ENCODE measurements at places on chromosomes 4 and X.

GRCh38 chrX:110245011-110245410, 72.9 kb downstream of the AMMECR1 start:
- DNase-seq, result no peak

GRCh38 chr4:94221916-94222315, 14.3 kb downstream of the SMARCAD1 start:
- DNase-seq, result no peak

DNA sequence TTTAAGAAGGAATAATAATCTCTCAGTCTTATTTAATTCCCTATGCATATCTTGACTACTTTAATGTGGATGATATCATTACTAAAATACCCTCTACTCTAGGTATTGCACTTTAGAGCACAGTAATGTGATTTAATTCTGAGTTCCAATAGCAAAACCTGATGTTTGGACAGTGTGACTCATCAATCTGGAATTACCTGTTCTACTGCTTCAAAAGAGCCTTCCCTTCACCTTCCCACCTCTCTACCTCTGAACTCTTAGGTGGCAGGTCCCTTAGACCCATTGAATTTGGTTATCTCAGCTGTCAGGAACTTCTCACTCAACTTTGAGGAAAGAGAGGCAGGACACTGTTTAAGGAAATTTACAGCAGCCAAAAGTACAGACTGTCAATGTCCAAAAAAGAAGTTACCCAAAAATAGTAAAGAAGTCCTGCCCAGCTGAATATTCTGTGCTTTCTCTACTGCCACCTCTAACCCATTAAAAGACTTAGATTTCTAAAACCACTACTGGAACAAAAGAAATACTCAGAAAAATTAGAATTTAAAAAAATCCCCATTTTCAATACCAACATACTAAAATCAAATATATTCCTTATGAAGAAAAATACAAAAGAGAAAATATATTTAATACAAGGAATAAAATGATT, 123.1 kb upstream of the GPM6A start:
- DNase-seq, result no peak

DNA sequence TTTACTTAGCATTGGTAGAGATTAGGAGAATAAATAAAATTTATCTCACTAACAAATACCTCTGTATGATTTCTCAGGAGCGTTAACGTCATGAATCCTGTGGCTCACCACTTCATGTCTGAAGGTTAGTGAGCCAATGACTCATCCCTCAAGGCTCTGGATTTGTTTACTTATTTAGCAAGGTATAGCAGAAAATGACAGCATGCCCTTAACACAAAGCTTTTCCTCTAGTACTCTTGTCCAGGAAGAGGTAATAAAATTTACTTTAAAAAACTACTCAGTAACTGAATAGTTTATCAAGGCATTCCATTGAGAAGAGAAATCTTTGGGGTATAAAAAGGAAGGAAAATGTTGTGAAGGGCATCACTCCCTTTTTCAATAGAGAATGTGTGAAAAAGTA, 823.8 kb downstream of the CCSER1 start:
- DNase-seq, result no peak

DNA sequence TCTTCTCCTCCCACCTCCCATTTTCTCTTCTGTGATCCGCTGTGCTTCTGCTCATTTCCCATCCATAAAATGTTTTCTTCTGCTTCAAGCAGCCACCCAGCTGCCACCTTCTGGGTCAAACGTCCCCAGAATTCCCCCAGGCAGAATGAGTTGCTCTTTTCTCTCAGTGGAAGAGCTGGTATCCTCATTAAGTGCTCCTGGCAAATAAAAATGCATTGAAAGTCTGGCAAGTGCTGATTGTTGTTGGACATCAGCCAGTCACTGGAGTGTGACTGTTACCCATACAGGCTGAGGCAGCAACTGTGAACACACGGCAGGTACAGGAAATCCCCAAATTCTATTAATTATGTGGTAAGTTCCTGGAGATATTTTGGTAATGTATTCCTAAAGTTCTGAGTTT, 52.6 kb downstream of the LIMCH1 start:
- peak; percentile 16 for DNase-seq

DNA sequence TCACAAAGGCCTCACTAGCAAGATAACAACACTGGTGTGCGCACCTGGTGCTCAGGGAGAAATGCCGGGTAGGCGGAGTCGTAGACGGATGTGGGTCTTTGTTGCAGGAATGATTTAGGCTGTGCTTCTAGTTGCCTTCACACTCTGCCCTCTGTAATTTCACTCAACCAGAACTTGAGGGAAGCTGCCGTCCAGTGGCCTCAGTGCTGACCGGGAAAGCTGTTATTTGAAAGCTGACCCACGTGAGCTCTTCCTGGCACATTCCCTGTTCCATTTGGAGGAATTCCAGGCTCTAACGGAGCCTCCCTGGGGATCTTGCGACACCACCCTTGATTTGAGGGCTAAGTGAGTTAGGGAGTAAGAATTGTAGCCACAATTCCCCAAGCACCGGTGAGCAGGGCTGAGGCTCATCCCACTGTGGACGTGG, 15.9 kb downstream of the SH3TC1 start:
- no peak for DNase-seq

GRCh38 chrX:4547213-4547836, 833.9 kb upstream of the PRKX start:
- DNase-seq, result no peak

DNA sequence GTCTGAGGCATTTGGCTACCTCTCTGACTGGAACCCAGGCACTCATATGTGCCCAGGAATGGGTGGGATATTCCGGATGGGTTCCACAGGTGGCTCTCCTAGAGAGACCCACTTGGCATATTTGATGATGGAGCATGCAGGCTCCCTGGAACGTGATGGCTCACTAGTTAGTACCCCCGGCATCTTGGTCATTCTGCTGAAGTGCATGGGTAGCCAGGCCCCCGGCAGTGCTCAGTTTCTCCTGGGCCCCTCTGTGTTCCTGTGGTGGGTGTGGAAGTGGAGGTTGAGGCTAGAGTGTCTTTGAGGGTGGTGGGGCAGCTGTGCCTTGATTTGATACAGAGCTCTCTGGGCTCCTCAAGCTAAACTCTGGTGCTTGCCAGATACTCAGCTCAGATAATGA, 29.4 kb downstream of the NBDY start:
- no peak for DNase-seq

GRCh38 chr4:40419231-40419912, 84.2 kb downstream of the CHRNA9 start:
- no peak for DNase-seq

- no peak for DNase-seq
Observed at GRCh38 chr4:188822698-188823097, 683.5 kb downstream of the TRIML1 start.

DNA sequence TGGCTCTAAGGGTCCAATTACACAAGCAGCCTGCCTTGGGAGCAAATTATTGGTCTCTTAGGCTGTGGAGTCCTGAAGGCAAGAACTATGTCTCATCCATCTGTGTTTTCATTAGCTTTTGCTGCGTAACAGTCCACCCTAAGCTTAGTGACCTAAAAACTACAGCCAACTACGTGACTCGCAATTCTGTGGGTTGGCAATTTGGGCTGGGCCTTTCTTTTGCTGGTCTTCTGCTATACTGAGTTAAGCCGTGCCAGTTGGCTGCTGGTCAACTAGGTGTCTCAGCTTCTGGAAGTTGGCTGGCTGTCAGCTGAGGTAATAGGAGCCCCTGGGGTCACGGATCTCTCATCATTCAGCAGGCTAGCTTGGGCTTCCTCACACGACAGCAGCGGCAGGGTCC, 205.6 kb upstream of the S100G start:
- no peak for DNase-seq

- DNase-seq, result no peak
Observed at GRCh38 chr4:15343581-15343980, 84.3 kb upstream of the C1QTNF7 start.

- DNase-seq, result no peak
Observed at GRCh38 chr4:186643501-186644310, 80.0 kb downstream of the FAT1 start.

DNA sequence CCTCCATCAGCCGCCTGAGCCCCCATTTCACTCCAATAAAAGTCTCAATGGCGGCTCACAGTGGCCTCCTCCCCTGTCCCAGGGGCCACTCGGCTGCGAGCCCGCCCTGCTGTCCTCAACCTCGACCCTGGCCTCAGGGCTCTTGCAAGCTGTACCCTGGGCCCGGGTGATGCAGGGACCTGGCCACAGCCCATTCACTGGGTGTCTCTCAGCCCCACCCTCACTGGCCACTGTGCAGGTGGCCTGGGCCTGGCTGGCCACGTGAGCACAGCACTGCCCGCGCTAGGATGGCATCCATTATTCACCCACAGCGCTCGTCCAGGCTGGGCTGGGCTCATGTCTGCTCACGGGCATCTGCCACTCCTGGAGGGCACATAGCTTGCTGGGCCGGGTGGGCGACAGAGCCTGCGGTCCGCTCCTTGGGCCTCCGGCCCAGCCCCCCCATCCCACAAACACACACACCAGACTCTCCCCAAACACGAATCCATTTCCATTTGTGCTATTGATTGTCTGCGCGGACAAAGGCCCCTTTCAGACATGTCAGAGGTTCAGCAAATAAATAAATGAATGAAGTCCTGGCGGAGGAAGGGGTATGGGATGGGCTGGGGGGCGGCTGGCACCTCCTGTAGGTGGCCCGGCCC, 16.5 kb upstream of the FGFR3 start:
- DNase-seq, result no peak

DNA sequence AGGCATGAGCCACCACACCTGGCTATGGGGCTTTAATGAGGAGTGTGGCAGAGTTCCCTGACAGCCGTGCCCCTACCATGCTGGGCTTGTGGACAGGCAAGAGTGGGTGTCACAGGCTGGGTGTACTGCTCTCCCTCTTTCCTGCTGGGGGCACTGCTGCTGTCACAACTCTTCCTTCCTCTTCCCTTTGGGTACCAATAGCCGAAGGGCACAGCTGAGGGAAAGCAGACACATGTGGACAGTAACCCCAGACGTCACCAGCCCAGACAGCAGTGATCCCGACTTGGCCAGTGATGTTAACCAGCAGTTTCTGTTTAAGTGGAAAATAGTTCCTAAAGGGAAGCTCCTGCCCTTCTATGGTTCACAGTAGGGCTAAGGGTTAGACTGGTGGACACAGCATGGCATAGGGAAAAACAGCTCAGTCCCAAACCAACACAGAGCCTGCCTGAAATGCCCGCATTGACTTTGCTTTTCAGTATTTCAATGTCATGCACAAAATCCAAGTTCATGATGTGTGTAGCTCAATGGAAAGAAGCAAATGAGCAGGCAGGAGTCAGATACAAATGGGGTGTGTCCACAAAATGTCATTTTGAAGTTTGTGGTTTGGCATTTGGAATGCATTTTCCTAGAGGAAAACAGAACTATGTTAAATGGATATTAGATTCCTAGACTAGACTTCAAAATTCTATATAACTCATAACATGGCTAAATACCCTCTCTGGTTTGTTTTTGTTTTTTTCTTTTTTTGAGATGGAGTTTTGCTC, 24.9 kb upstream of the DDX3X start:
- DNase-seq, result no peak

DNA sequence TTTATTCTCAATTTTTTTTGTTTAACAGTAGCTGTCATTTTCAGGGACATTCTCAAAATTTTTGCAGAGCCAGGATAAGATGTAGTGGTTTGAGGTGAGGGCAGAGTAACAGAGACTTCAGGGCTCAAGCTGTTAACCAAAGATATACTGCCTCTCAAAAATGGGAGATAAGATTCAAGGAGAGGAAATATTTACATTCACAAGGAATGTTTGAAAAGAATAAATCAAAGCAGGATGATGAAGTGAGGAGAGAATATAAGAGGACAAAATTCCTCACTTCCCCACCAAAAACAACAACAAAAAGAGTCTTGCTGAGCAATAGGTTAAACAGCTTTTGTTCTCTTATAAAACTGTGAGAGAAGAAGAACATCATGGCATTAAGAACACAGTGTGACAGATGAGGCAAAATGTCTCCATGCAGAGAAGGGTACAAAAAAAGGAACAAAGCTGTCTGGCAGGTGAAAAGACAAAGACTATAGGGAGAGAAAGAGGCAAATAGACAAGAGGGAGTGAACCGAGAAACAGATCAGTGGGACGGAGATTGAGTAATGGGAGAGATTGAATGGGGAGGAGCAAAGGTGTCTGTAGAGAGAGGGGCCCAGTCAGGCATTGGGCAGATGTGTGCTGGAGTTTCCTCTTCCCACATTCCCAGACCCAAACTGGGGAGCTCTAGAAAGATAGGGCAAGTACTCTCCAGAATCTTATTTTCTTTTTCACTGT, 106.1 kb upstream of the TMEM150C start:
- DNase-seq, result no peak

- no peak for DNase-seq
Observed at GRCh38 chr4:8938137-8938536, 66.5 kb upstream of the HMX1 start.

GRCh38 chr4:32163125-32163524, 1443.0 kb downstream of the PCDH7 start:
- no peak for DNase-seq

GRCh38 chr4:114497116-114497515, 101.5 kb upstream of the UGT8 start:
- DNase-seq, result no peak

GRCh38 chr4:74133786-74134499, 24.0 kb upstream of the MTHFD2L start:
- DNase-seq, result peak; percentile 36

GRCh38 chr4:138952411-138952810, 63.2 kb upstream of the NOCT start:
- DNase-seq, result no peak

GRCh38 chrX:144648788-144649187, 598.5 kb upstream of the SPANXN1 start:
- no peak for DNase-seq

- DNase-seq, result no peak
Observed at GRCh38 chr4:186260117-186260503, 5.9 kb upstream of the F11 start.

GRCh38 chrX:80816051-80816450, 6.4 kb upstream of the BRWD3 start:
- no peak for DNase-seq

DNA sequence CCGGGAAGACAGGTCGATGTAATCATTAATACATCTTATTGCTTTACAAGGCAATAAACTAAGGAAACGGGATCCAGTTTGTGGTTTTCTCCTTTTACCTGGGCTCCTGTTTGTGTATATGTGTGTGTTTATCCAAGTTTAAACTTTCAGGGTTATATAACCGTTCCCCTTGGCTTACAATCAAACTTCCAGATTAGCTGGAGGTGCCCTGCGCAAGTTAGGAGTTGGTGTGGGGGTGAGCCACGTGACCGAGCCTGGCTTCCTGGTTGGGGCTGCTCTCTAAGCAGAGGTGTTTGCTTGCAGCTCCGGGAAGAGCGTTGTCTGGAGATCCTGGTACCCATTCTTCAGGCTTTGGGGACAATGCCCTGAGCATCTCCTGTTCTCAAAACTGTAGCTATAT, 129.2 kb downstream of the FHDC1 start:
- no peak for DNase-seq

- no peak for DNase-seq
Observed at GRCh38 chr4:1765409-1766072, 27.6 kb upstream of the FGFR3 start.

- DNase-seq, result no peak
Observed at GRCh38 chrX:132367984-132368383, 120.9 kb downstream of the MBNL3 start.

DNA sequence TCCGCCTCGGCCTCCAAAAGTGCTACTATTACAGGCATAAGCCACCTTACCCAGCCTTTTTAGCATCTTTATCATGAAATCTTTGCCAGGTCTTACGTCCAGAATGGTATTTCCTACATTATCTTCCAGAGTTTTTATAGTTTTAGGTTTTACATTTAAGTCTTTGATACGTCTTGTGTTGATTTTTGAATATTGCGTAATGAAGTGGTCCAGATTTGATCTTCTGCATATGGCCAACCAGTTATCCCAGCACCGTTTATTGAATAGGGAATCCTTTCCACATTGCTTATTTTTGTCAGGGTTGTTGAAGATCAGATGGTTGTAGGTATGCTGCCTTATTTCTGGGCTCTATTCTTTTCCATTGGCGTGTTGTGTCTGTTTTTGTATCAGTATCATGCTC, 349.6 kb downstream of the KCTD8 start:
- no peak for DNase-seq
